ENCODE measurements at places on chromosomes 16 and 17. TPM values are rescaled to one million over a fixed set of nuclear protein-coding genes. Genes with fewer than 3 reads are reported as not detected.
A peak's percentile ranks its signal among the peaks of the same experiment; 100 is the strongest.

GRCh38 chr16:83951544-83951943 is 1.5 kb upstream of the OSGIN1 start:
- DNase-seq, result no peak

- no peak for DNase-seq
These were observed 450.6 kb upstream of the PSMD7 start for GRCh38 chr16:73846007-73846330.

DNA sequence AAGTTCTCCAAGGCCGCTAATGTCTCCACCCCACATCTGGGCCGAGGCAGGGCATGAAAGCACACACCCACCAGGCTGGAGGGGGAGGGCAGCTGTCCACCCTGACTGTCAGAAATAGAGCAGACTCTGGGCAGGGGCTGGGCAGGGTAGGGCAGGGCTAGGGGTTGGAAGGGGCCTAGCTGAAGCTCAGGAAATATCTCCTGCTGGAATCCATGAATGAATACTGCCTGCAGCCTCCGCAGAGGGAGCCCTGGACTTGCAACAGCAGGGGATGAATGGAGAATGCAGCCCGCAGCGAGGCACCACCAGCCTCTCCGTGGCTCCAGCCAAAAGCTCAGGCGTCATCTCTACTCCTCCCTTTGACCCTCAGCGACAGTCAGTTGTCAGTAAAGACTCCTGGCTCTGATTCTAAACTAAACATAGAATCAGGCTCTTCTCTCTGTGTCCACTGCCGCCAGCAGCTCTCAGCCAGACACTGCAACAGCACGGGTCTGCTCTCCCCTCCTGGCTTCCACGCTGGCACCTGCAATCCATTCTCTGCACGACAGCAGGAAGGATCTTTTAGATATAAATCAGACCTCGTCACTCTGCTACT is 23.9 kb upstream of the NGFR start:
- DNase-seq, result peak; percentile 46

- no peak for DNase-seq
These were observed 5.5 kb downstream of the TIMM22 start for GRCh38 chr17:1002412-1002753.

GRCh38 chr16:89202422-89203215 is 2.3 kb upstream of the SLC22A31 start:
- no peak for DNase-seq

Gene PRSS27
- total RNA-seq, result 0.39 TPM

Gene PRAC2
- total RNA-seq, result not detected

Gene NHLRC4
- 0.59 TPM for total RNA-seq
